Stimulated activated CD8-positive, alpha-beta memory T cell treated with anti-CD3 and anti-CD28 coated beads, Interleukin-7, amount 100 ng/mL, for 4 hours (primary cell): ENCODE measurements at places on chromosomes 6 and 20.

DNA sequence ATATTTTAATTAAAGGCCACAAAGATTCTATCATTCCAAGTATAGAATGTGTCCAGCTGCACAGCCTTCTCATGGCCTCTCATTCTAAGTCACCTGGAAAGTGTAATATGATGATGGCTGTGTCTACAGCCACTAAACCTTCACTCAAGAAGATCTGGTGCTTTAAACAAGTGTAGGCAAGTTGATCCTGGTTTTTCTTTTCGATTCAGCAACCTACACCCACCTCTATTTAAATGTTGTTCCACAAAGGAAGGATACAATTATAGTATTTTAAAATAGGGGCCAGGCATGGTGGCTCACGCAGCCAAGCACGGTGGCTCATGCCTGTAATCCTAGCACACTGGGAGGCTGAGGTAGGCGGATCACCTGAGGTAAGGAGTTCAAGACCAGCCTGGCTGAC, 25.5 kb upstream of the DST start:
- DNase-seq = no peak

DNA sequence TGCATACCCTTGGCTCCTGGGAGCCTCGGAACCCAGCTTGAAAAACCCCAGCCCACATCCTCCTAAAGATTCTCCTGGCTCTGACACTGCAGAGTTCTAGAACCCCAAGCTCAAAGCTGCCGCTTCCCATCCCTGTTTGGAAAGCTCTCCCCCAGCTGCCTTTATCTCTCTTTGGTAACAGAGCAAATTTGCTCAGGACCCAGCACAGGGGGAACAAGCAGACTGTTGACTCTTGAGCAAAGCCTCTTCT, 38.9 kb downstream of the HNF4A start:
- no peak for DNase-seq

GRCh38 chr6:35607517-35608233, 81.0 kb downstream of the FKBP5 start:
- no peak for DNase-seq

DNA sequence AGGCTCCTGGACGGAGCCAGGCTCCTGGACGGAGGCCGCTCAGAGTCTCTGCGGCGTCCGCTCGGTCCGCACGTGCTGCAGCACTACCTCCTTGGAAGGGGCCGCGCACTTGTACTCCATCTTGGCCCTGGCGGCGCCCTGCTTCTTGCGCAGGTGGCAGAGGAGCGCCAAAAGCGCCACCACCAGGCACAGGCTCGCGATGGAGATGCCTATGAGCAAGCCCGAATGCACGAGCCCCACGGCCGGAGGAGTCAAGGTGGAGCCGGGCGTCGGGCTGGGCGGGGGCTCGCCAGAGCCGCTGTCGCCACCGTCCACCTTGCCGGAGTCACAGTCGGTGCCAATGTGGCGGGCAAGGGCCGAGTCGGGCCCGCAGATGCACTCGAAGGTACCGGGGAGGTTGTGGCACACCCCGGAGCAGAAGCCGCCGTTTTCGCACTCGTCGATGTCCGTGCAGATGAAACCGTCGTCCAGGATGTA, 1.7 kb downstream of the THBD start:
- DNase-seq = no peak

GRCh38 chr6:38092465-38092864, 272.9 kb downstream of the ZFAND3 start:
- no peak for DNase-seq

- no peak for DNase-seq
Measured at GRCh38 chr6:45049188-45049843, 278.8 kb upstream of the RUNX2 start.

GRCh38 chr6:28215425-28215824, 9.7 kb upstream of the ZSCAN9 start:
- DNase-seq = no peak

- DNase-seq = no peak
Measured at GRCh38 chr20:7859356-7859802, 80.9 kb downstream of the HAO1 start.

DNA sequence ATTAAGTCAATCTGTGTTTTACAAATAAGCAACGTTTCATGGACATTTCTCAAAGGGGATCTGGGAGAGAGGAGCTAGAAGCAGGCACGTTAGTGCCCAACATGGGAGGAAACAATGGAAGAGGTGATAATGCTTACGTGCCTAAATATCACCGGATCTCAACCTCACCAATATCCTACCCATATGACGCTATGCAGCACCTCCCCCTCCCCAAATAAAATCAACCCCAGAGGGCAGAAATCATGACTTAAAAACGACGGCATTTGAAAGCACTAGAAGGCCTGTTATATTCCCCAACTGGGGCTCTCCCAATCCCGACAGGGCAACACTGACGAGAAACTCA, 425 bp downstream of the HBS1L start:
- DNase-seq = no peak

DNA sequence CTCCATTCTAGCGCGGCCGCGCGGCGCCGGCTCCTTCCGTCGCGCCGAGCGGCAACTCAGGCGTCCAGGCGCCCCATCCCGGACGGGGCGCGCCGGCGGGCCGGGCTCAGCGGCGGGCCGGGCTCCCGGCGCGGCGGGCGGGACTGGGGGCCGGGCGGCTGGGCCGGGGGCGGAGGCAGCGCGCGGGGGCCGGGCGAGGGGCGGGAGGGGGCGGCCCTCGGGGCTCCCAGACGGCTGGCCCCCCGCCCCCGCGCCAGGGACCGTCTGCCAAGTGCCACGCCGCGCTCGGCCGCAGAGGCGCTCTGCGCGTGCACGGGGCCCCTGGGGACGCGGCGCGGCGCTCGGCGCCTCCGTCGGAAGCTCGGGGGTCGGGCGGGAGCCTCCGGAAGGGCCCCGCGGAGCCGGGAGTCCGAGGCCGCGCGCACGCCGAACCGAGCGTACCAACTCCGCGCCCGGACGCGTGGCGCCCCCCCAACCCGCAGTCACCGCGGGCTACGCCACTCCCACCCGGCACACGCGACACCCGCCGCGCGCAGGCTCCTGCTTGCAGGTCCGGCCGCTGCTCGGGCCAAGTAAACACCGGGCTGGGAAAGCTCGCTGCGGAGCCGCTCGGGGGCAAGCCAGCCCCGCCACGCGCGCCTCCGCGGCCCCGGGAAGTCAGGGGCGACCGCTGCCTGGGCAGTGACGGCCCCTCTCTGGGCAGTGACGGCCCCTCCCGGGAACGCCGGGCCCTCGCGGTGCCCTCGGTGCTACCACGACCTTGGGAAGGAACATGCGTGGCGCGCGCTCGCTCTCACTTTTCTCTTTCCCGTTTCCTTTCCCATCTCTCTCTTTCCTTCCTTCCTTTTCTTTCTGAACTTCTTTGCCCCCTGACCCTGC, at the start of gene PREX1:
Gene PREX1 (minus strand): TSS at position 145 of the 879 bp plus-strand sequence. CDS start 139 bp downstream, at position 6.
- DNase-seq = peak; percentile 56

- DNase-seq = no peak
Measured at GRCh38 chr6:168272415-168273325, 46.9 kb downstream of the DACT2 start.

- DNase-seq = no peak
Measured at GRCh38 chr6:36906539-36907325, 21.0 kb downstream of the C6orf89 start.

DNA sequence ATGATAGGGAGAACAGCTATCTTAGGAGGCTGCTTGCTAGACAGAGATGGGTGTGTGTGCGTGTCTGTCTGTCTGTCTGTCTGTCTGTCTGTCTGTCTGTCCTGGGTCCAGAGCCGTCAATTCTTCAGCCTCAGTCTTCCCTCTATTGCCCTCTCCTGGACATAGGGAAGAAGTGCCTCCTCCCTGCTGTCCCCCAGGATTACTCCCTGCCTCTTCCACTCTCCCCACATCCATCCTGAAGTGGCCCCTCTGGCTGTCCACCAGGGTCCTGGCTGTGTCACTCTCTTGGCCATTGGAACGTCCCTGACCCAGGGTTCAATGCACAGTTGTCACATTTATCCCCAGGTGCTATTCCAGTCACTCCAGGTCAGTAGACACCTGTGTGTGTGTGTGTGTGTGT, 10.2 kb downstream of the TREML2 start:
- DNase-seq = no peak

- DNase-seq = no peak
Measured at GRCh38 chr6:73042892-73043291, 182.4 kb downstream of the KHDC1L start.

GRCh38 chr6:139587469-139587868, 213.0 kb upstream of the CITED2 start:
- DNase-seq = no peak

DNA sequence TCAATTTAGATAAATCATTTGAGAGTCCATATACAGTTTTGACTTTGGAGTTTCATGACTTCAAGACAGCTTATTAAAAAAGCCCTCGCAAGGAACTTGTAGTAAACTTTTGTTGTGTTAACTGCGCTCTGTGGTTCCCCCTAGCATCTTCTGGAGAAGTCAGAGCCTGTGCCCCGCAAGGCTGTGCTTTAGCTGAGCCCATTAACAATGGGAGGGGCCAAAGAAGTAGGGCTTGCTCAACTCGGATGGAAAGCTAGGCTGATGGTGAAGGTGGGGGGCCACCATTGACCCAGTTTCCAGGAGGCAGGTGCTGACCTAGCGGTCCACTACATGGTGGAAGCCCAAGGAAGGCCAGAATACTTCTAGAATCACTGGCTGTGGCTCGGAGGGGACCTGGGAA, 29.3 kb upstream of the OVOL2 start:
- DNase-seq = no peak

- DNase-seq = peak; percentile 47
Measured at GRCh38 chr20:35490736-35491181, 35.4 kb downstream of the CEP250 start.

- DNase-seq = peak; percentile 38
Measured at GRCh38 chr20:38805958-38806854, 709 bp downstream of the PPP1R16B start.
